ENCODE measurements at places on chromosomes 11 and 22. TPM values are rescaled to one million over a fixed set of nuclear protein-coding genes. Genes with fewer than 3 reads are reported as not detected.

The CARD16 gene
- 4.8 TPM for total RNA-seq

The SLCO2B1 gene
- 5.3 TPM for total RNA-seq

The ANKK1 gene
- total RNA-seq = not detected

The GAL3ST3 gene
- not detected for total RNA-seq

The TMEM86A gene
- 1.00 TPM for total RNA-seq

The PGR gene
- total RNA-seq = not detected

The CDC42BPG gene
- 0.36 TPM for total RNA-seq

The FGF19 gene
- total RNA-seq = not detected

The ARHGAP42 gene
- 18.9 TPM for total RNA-seq

The SLC16A8 gene
- not detected for total RNA-seq

The OR56A3 gene
- total RNA-seq = not detected

The VPS26B gene
- 33.6 TPM for total RNA-seq

Measured in melanocyte of skin (primary cell).